ENCODE measurements at places on chromosomes 4 and X.

GRCh38 chr4:183352546-183352945 lies 30.3 kb upstream of the CLDN24 start:
- no peak for DNase-seq

- peak; percentile 5 for DNase-seq
Measured at GRCh38 chr4:103996637-103997036, 276.9 kb upstream of the TACR3 start.

GRCh38 chrX:14943962-14944361 lies 70.7 kb downstream of the MOSPD2 start:
- DNase-seq, result no peak

DNA sequence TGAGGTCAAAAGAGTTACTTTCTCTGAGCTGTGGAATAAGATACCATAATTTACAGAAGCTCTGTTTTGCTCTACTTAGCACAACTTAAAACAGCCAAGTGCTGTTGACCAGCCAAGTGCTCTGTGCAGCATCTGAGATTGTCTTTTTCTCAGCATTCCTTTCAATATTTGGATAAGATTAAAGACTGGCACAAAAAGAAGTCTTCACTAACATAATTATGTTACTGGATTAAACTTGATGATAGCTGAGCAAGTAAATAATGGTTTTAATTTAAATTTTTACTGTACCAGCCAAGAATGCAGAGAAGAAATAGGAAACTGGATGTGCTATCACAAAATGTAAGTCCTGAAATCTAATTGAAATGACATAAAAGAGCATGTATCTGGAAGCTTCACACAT lies 60.4 kb downstream of the NPY2R start:
- DNase-seq, result no peak

- no peak for DNase-seq
Measured at GRCh38 chr4:139987502-139987850, 166.5 kb downstream of the MAML3 start.

DNA sequence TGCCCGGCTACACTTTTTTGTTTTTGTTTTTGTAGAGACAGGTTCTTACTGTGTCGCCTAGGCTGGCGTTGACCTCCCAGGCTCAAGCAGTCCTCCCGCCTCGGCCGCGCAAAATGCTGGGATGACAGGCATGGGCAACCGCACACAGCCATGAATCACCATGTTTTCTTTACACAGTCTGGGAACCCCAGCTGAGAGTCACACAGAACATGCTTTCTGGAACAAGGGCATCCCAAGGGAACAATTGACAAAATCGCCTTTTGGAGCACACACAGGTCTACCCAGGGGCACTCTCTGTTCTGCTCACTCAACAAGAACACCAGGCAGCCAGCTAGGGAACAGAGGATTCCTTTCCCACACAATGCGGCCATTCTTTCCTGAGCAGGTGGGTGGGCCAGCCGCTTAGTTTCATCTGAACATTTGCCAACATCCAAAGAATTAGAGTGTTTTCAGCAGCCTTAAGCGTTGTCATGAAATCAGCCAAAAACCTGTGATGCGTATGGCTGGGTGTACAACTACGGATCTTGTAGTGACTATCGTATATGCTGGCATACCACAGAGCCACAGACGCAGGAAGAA lies 15.7 kb downstream of the PRKX start:
- DNase-seq, result no peak

- peak; percentile 39 for DNase-seq
Measured at GRCh38 chr4:182492423-182492822, 249.2 kb downstream of the TENM3 start.

- DNase-seq, result no peak
Measured at GRCh38 chr4:105194328-105195231, 47.9 kb downstream of the TET2 start.

- DNase-seq, result no peak
Measured at GRCh38 chrX:119495734-119496726, 27.8 kb downstream of the SLC25A5 start.

- DNase-seq, result no peak
Measured at GRCh38 chr4:100295792-100296191, 105.5 kb upstream of the DDIT4L start.

DNA sequence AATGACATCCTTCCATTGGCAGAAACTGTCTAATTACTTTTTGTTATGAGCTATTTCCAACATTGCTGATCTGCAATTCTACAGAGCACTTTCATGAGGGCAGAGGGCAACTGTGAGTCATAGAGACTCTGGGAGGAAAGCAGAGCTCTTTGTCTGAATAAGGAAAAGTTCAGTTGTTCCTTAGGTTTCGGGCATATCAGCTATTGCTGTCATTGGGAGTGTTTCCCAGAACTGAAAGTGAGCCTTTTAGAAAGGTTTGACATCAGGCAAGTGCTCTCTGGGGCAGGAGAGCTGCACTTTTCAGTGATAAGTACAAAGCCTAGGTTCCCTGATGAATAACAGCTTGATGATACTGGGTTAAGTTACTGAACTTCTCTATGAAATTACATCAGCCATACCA lies 119.2 kb upstream of the EDNRA start:
- DNase-seq, result peak; percentile 13

DNA sequence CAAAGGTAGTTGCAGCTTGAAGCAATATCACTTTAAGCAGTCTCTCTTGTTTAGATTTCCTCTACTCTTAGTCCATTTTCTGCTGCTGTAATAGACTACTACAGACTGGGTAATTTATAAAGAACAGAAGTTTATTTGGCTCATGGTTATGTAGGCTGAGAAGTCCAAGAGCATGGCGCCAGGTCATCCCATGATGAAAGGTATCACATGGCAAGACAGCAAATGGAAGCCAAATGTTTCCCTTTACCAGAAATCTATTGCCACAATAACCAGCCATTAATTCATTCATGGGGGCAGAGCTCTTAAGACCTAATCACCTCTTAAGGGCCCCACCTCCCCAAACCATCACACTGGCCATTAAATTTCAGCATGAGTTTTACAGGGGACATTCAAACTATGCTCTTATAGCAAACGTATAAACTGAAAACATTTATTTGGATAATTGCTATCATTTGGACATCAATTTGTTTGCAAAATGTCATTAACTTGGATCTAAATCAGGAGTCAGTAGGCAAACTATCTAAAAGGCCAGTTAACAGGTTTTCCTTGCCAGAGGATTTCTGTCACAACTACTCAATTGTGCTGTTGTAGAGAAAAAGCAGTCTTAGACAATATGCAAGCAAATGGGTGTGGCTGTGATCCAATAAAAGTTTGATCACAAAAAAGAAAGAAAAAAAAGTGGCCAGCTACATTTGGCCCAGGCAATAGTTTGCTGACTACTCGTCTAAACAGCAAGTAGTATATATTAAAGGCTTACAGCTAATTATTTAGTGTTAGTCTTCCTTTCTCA lies 75.7 kb upstream of the GUCY1A1 start:
- DNase-seq, result no peak

DNA sequence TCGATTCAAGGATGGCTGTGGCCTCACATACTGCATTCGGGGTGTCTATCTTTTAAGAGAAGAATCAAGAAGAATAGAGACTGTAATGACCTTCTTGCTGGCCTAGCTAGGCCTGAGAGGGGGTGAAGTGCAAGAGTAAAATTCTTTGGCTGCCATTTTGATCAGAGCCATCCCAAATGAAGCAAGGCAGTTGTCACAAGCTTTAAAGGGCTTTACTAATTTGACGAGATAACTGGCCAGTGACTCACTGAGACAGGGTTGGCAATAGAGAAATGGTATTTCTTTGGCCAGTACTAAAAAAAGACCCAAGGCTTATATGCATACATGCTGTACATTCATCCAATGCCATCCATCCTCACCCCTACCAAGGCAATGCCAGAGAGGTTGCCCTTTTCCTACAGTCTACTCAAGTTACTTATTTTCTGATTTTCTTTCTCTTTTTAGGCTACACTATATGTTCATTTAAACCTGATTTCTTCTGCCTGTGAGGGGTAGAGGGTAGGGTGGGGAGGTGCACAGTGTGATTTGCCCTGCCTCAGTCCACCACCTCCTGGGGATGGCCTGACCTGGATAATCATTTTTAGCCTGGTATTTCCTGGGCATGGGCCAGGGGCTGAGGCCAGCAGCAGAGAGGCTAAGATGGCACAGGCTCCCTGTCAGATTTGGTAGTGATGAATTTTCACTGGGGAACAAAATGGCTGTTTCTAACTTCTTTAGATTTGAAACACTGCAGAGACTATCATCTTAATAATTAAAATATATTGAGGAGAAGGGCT lies 32.2 kb downstream of the ATG4A start:
- no peak for DNase-seq

DNA sequence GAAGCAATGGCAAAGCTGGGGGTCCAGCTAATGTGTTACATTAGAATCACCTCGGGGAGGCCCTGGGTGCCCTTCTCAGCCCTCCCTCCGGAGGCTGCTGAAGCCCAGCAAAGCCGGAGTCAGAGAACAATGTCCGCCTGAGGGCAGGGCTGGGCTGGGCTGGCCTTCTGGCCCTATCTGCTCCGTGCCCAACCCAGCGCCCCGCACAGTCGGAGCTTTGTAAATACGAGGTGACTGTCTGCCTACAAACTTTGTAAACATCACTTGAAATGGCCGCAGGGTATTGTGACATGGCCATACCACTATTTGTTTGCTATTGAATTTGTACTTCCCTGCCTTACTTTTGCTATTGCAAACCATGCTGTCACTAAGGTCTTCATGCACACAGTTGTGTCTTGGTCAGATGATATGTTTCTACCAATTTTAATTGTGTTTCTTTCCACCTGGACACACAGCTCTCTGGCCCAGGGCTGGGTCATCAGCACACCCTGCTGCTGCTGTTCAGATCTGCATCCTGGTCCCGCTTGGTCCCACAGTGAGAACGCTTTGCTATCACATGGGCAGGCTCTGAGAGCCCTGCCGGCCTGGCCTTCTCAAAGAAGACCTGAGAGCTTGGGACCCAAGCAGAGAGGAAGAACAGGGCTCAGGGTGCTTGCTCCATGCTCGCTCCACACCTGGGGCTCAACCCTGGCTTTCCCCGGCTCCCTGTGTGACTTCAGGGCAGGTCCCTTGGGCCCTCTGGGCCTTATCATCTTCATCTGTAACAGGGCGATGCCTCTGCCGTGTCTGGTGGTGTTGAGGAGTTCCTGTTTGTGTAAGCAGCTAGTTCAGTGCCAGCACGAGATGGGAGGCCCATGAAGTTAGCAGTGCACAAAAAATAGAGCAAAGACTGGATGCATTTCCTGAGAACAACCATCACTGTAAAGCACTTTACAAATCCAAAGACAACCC lies 2.3 kb downstream of the S100P start:
- DNase-seq, result no peak

GRCh38 chr4:182716192-182716591 lies 201.0 kb downstream of the DCTD start:
- no peak for DNase-seq

DNA sequence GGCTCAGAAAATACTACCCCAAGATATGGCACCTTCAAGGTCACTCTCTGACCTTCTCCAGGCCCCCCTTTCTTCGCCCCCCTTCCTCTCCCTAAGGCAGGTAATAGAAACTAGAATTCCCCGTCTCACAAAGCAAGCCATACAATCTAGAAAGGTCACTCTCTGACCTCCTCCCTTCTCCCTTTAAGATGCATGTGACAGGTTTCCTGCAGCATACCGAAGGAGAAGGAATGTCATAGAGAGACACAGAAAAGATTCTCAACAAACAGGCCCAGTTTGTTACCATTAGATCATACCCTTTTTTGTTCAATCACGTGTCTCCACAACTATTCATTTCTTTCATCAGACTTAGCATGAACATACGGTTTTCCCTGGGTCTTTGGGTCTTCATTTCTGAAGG lies 51.2 kb upstream of the RBMXL3 start:
- no peak for DNase-seq

- DNase-seq, result no peak
Measured at GRCh38 chr4:77360451-77360850, 203.4 kb downstream of the CCNG2 start.

GRCh38 chrX:43735957-43736356 lies 79.9 kb downstream of the MAOA start:
- no peak for DNase-seq

DNA sequence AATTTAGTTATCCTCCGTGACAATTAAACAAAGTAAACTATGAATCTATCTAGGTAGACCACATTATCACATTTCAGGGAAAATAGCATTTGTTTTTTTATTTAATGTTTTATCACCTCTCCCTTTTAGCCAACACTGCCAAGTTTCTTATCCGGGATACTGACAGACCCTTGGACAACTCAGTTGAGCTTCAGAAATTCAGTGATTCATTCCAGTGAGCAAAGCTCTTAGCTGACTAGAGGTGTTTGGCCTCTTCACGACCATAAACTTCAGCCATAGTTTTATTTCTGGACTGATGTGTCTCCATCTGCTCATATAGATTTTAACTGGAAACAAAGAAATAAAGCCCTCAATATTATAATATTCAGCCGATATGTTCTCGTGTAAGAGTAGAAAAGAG lies 15.2 kb downstream of the SLITRK2 start:
- DNase-seq, result no peak

DNA sequence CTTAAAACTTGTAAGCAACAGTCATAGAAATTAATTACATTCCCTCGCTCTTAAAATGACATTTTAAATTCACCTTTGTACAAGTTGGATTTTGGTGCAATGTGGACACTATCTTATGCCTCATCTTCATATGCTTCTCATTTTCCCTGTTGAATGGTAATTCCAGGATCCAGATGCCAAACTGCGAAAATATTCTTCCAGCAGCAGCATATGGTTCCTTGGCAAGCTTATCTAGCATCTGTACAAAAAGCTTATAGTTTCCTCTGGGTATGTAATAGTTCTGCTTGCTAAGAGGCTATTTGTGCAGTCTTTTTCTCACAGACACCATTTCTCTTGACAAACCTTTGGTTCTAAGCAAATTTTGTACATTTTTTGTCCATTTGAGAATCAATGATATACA lies 2079.7 kb upstream of the AGA start:
- no peak for DNase-seq

DNA sequence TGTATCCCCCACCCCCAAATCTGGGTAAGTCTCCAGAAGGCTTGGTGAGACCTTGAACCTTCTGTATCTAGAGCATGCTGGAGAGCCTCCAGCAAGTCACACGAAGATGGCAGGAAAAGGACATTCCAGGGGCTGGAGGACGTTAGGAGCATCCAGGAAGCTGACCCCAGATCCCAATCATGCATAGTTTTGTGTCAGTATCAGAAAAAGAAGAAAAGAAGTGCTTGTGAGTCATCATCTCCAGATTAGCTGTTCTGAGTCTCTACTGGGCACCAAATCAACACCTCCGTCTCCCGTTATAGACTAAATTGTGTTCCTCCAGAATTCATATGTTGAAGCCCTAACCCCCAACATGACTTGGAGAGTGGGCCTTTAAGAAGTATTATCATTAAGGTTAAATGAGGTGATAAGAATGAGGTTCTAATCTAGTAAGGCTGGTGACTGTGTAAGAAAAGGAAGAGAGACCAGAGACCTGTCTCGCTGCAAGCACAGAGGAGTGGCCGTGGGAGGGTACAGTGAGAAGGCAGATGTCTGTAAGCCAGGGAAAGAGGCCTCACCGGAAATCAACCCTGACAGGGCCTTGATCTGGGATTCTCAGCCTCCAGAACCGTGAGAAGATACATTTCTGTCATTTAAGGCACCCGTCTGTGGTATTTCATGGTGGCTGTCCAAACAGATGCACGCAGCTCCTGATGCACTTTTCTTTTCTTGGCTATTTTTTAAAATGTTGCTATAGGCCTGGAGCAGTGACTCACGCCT lies 38.1 kb upstream of the CLDN24 start:
- DNase-seq, result no peak

Data from GM04504 (cell line).